Stimulated activated CD8-positive, alpha-beta memory T cell treated with anti-CD3 and anti-CD28 coated beads, Interleukin-15, amount 100 ng/mL, for 4 hours (primary cell): ENCODE measurements at places on chromosomes 2 and 18.

DNA sequence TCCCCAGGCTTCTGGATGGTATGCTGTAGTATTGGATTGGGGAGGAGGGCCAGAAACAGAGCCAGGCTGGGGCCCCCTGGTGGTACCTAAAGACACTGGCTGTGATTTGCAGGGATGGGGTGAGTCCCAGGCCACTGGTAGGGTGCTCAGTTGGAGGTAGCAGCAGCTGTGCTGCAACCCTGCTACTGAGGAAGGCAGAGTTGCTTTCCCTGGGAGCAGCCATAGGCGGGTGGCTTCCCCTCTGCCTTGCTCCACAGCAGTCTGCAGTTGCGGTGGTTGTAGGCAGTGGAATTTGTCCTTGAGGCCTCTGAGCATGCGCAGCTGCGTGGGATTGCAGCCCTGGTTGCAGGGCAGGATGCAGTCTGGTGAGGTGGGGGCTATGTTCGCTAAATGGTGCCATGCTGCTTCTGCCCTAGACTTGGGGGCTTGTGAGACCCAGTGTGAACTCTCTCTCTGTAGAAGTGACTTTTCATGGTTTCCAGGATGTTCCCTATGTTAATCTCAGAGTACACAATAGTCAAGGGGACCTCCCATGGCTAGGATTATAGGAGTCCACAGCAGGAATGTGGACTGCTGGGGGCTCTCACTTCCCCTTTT is 443.5 kb downstream of the XIRP2 start:
- DNase-seq: no peak

DNA sequence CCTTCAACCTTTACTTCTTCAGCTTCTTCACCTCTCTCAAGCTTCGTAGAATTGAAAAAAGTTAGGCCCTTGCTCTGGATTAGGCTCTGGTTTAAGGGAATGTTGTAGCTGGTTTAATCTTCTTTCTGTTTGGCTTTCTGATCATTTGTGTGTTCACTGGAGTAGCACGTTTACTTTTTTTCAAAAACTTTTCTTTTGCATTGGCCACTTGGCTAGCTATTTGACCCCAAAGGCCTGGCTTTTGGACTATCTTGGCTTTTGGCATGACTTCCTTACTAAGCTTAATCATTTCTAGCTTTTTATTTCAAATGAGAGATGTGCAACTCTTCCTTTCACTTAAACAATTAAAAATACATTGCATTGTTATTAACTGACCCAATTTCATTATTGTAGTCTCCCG is 1154.8 kb upstream of the ZEB2 start:
- DNase-seq: no peak

DNA sequence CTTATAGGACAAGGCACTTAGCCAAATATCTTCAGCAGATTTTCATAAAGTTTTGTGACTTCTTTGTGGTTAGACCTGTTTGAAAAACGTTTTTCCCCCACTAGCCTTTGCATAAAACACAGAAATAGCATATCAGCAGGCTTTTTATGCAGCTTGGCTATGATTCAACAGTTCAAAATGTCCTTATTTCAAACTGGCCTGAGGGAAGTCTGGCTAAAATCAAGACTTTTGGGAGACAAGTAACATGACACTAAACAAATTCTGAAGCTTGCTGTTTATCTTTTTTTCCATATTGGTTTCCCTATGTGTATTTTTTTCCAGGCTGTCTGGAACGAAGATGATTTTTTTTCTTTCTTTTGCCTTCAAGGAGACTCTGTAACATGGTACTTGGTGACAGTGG is 95.1 kb upstream of the L3MBTL4 start:
- no peak for DNase-seq

DNA sequence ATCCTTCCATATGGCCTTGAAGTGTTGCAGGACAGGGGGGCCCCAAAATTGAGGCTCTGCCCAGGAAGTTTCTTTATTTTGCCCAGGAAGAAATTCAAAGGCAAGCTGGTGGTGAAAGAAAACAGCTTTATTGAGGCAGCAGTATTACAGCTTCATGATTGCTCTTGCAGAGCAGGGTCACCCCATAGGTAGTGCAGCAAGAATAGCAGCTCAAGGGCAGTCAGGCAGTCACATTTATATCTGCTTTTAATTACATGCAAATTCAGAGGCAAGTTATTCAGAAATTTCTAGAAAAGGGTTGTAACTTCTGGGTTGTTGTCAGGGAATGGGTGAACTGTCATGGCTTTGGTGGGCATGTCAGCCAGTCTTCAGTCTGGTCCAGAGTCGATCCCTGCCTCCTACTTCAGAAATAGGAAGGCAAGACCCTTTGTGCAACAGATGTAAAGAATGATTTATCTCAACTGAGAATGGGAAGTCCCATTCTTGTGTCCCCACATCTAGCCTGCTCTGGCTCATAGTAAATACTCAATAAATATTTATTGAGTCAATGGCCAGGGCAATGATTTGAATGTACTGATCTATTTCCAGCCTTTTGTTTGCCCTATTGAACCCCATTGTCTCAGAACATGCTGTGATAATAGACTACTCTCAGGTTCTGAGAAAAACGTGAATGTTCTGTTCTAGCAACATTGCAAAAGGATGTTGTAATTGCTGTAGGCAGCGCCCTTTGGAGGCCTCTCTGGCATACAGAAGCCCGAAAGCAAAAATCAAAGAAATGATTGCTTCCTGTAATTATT is 129.8 kb downstream of the MYO3B start:
- no peak for DNase-seq

- no peak for DNase-seq
Observed at GRCh38 chr2:85647823-85648526, 20.0 kb downstream of the SFTPB start.

GRCh38 chr2:20012032-20012281 is 511 bp downstream of the MATN3 start:
- no peak for DNase-seq

- no peak for DNase-seq
Observed at GRCh38 chr2:174535757-174536703, 49.2 kb upstream of the GPR155 start.

DNA sequence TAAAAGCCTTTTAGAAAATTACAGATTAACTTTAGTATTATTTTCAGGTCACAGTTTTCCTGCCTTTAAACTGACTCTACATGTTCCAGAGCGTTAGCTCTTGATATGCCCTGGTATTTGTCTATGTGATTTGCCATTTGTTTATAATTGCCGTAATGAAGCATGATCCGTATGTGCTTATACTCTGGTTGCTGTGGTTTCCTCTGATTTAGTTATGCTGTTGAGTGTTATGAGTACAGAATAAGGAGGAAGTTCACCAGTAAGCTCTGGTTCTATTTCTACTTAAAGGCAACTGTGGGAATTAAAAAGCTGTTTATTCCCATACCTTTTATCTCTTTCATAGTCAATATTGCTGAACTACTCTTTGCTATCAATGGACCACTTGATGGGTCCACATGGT is 123.5 kb downstream of the OSBPL6 start:
- DNase-seq: no peak

DNA sequence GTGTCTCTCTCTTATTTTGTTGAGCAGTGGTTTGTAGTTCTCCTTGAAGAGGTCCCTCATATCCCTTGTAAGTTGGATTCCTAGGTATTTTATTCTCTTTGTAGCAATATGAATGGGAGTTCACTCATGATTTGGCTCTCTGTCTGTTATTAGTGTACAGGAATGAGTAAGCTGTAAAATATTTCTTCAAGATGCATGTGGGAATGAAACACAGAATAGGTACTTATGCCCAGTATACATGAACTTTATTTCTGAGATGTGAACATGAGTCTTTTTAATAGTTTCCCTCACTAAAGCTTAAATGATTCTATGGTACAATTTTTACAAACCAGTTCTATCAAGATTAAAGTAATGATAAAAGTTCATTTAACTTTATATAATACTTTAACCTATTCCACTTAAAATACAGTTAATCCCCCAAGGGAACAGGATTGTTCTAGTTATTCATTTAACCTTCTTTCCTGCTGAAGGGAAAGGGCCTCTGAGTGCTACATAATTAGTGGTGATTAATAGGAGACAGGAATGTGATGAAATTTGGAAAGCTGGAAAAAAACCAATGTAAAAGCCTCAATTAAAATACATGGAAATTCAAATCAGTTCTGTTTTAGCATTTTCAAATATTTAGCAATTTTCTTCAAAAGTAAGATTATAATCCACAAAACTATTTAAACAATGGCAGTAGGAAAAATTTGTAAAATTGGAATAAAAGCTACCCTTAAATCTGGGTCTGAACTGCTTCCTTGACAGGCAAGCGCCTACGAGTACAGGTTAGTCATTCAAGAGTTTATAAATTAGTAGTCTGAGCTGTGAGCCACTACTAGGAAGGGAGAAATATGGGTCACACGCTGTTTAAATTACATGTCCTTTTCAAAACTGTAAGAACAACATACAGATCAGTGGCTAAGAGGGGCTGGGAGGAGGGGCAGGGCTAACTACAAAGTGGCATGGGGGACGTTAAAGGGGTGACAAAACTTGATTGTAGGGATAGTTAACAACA is 28.9 kb downstream of the SPIRE1 start:
- DNase-seq: no peak

DNA sequence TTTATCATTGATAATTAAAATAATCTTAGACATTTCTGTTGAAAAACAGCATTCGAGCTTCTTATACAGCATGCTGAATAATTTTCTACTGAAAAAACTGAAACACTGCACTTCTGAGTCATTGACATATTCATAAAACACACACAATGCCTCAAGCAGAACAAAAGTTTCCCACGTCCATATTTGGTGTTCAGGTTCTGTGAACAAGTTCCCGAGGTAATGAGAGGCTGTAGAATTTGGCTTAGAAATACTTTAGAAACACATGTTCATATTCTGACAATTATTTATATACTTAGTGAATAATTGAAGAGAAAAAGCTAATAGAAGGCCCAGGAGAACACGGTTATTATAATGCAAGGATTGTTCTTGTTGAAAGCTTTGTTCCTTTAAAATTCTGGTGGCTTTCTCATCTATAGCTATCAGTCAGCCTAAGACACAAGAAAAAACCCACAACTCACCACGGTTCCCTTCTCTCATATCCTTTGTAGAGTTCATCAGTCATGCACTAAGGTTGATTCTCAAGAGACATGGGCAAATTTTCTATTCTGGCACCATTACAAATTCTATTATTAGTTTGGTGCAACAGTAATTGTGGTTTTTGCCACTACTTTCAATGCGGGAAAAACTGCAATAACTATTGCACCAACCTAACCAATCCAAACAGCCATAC is 194.4 kb downstream of the TMX3 start:
- DNase-seq: no peak

DNA sequence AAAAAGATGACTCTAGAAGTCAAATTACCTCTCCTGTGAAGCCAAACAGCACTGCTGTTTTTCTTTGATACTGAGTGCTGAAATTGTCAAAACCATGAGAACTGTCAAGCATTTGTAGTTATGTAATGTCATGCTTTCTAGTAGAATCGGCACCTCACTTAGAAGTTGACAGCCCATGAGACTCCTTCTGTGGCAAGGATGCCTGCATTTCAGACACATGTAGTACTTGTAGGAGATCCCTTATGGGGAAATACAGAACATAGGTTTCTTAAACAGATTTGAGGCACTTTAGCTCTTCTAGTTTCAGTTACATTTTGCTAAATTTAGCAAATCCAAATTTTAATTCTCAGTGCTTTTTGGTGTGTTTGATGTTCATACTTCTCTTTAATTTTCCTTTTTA is 15.7 kb downstream of the ZNF407 start:
- no peak for DNase-seq

GRCh38 chr2:39782591-39782990 is 3.5 kb upstream of the THUMPD2 start:
- DNase-seq: no peak

GRCh38 chr2:37068686-37069085 is 15.5 kb downstream of the HEATR5B start:
- DNase-seq: no peak

- no peak for DNase-seq
Observed at GRCh38 chr2:236997069-236997715, 88.5 kb upstream of the COPS8 start.

DNA sequence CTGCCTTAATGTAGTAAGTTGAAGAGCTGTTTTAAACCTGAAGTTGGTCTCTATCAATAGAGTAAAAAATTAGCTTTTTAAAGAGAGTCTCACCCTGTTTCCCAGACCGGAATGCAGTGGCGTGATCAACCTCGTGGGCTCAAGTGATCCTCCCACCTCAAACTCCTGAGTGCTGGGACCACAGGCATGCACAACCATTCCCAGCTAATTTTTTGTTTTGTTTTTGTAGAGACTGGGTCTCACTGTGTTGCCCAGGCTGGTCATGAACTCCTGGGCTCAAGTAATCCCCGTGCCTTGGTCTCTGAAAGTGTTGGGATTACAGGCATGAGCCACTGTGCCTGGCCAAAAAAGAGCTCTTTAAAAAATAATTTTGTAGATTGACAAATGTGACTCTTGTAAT is 40.3 kb downstream of the CRIM1 start:
- no peak for DNase-seq

- DNase-seq: no peak
Observed at GRCh38 chr2:151922845-151923666, 94.8 kb upstream of the ARL5A start.

DNA sequence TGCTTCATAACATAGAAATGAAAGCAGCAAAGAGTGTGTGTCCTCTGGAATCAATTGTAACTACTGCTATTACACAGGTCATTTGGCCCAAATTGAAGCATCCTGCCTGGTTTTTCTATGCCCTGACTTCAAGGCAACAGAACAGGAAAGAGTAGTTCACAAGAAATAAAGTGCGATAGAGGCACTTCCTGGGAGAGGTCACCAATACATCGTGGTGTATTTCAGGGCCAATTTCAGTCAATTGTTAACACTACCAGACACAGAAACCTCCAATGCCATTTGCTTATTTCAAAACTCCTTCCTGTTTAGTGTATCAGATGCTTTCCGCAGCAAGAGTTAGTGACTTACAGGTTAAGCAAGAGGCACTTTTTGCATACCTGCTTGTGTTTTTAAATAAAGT is 292.1 kb downstream of the ETAA1 start:
- no peak for DNase-seq

DNA sequence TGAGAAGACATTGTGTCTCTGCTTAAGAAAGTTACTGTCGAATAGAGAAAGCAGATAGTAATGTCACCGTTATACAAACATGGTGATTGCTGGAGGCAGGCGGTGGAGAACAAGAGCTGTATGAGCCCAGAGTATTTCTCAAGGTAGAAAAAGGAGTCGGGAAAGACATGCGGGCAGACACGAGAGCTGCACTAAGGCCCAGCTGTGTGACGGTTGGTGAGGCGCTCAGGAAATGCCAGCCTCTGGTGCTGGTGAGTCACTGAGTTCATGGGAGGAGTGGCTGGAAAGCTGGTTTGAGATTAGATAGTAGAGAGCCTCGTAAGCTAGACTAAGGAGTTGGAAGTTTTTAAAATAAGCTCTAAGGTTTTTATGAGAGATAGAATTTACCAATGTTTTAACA is 390.9 kb upstream of the TRIB2 start:
- DNase-seq: no peak
